Stimulated activated CD4-positive, alpha-beta T cell treated with anti-CD3 and anti-CD28 coated beads, TNF-alpha, amount 100 ng/mL, for 4 hours (primary cell): ENCODE measurements at places on chromosomes 4 and X.

DNA sequence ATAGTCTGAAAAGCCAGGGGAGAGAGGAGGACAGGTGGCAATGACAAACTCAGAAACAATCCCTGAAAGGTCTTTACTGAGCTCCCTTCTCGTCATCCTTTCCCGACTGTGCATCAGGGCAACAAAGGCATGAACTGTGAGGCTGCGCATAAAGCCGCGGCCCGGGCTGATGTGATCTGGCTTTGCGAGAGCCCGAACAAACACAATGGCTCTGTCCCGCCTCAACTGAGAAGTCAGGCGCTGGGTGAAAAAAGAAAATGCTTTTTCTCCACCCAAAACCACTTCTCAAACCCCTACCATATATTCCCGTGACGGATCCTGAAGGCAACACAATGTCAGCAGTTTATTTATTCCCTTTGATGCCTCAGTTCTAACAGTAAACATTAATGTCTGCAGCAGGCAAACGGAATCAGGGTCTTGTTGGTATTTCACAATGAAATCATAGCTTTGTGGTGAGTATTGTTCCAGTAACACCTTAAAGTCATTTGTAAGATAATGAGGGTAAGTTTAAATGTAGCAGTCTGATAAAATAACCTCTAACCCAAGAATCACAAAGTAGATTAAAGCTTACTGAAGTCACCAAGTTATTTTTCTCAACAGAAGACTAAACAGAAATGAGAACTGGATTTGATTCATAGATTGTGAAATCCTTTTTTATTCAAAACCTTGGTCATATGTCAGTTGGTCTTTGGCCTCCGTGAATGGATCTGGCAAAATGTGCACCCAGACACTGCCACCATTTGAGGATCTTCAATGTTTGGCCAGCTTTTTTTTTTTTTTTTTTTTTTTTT lies 67.4 kb downstream of the APBB2 start:
- DNase-seq = no peak

- DNase-seq = no peak
Measured at GRCh38 chrX:24607616-24608015, 39.5 kb downstream of the PCYT1B start.

- no peak for DNase-seq
Measured at GRCh38 chrX:70508296-70508911, 63.8 kb downstream of the DLG3 start.

- DNase-seq = no peak
Measured at GRCh38 chrX:17323397-17323796, 51.6 kb upstream of the NHS start.

- DNase-seq = no peak
Measured at GRCh38 chrX:108091878-108092291, 307 bp downstream of the ATG4A start.

- DNase-seq = no peak
Measured at GRCh38 chr4:132934911-132935310, 214.2 kb upstream of the PCDH10 start.
